ENCODE measurements at places on chromosomes 13 and 19. TPM values are rescaled to one million over a fixed set of nuclear protein-coding genes. Genes with fewer than 3 reads are reported as not detected.

DNA sequence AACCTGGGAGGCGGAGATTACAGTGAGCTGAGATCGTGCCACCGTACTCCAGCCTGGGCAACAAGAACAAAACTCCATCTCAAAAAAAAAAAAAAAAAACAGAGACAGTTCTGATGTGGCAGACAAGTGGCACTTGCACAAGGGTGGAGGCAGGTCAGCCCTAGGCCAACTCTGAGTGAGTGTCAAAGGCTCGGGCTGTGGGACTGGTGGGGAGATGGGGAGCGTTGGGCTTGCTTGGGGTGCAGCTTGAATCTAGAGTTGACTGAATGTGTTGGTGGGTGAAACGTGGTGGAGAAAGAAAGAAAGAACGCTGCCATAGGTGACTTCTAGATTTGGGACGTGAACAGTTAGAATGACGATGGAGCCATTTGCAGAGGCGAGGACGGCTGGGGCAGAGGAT lies 121.3 kb upstream of the SPACA7 start:
- DNase-seq, result no peak

DNA sequence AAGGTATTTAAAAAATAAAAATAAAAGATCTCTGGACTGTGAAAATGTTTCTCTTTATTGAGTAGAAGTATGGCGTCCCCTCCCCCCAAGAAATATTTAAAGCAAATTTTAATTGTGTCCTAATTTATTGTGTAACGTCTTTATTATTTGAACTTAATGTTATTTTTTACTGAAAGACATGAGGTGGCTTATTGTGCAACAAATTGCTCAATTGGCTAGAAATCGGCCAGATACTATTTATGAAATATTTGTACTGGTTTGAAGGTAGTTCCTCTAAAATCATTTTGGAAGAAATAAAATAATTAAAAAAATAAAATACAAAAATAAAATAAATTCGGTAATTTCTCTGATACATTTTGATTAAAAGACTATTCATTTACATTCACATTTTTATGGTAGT lies 162.3 kb downstream of the DACH1 start:
- no peak for DNase-seq

DNA sequence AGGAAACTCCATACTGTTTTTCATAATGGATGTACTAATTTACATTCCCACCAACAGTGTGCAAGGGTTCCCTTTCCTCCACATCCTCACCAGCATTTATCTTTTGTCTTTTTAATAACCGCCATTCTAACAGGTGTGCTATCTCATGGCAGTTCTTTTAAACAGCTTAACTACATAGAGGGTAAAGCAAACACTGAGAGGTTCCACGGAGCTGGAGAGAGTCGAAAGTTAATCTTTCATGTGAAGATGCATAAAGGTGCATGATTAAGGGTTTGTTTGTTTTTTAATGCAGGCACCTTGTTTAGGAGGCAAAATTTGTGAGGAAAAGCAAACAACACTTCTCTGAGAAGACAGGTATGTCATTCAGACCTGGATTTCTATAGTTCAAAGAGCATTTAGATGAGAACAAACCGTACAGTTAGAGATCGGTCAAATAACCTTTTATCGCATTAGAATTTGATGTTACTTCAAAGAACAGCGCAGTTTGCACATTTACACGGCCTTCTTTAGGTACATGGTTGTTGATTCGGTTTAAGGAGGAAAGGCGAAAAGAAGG lies 193.9 kb downstream of the RBM26 start:
- no peak for DNase-seq

- DNase-seq, result no peak
These were observed 47.9 kb downstream of the MICU2 start for GRCh38 chr13:21556051-21556450.

GRCh38 chr19:38395381-38396114 lies 7.1 kb downstream of the SPRED3 start:
- no peak for DNase-seq

NAT14 gene
- total RNA-seq, result 15.0 TPM

ZNF221 gene
- total RNA-seq, result 24.6 TPM
